ENCODE measurements at places on chromosomes 4 and X.
A peak's percentile ranks its signal among the peaks of the same experiment; 100 is the strongest.

- DNase-seq: no peak
Observed at GRCh38 chrX:30615229-30615628, 37.7 kb upstream of the TASL start.

- peak; percentile 97 for DNase-seq
Observed at GRCh38 chr4:140861359-140862176, 105.4 kb upstream of the TBC1D9 start.

DNA sequence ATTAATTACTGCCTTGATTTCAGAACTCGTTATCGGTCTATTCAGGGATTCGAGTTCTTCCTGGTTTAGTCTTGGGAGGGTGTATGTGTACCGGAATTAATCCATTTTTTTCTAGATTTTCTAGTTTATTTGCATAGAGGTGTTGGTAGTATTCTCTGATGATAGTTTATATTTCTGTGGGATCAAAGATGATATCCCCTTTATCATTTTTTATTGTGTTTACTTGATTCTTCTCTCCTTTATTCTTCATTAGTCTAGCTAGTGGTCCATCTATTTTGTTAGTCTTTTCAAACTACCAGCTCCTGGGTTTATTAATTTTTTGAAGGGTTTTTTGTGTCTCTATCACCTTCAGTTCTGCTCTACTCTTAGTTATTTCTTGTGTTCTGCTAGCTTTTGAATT lies 32.1 kb downstream of the CDX4 start:
- peak; percentile 3 for DNase-seq

DNA sequence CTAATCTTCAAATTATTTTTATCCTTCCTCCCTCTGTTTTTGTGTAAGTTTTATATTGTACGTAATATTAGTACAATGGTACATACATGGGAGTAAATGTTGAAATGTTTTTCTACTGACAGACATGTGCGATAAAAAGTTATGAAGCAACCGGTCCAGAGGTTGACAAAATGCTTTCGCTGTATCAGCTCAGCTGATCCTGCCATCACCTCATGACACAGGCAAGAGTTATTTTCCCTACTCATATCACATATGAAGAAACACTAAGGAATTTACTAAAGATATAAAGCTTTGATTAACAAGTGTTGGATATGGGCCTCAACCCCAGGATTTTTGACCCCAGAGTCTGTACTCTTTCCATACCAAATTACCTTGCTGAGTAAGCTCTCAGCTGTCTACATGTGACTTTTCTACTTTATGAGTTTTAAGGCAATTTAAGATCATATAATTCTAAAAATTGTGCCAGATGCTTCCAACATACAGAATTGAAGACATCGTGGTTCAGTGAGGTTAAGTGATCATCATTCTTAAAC lies 50.0 kb downstream of the CLCN5 start:
- no peak for DNase-seq

DNA sequence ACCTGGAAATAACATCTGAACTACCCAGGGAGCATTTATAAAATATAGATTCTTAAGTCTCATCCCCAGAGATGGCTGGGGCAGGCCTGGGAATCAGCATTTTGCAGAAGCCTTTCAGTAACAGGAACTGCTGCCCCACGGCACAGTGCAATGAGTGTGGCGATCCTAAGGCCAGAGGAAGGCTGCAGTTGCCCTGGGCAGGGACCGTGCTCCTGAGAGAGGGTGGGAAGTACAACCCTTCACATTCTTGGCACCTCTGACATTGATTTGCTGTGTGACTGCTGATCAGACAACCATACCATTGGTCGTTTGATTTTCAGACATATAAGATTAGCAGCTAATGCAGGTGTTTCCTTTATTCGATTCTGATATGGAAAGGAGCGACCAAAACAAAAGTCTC lies 233.6 kb downstream of the STIM2 start:
- no peak for DNase-seq

GRCh38 chr4:89357340-89357739 lies 49.7 kb upstream of the GPRIN3 start:
- no peak for DNase-seq

GRCh38 chr4:116118221-116118620 lies 967.2 kb downstream of the TRAM1L1 start:
- DNase-seq: no peak

- DNase-seq: no peak
Observed at GRCh38 chrX:18973527-18974192, 10.3 kb downstream of the PHKA2 start.

DNA sequence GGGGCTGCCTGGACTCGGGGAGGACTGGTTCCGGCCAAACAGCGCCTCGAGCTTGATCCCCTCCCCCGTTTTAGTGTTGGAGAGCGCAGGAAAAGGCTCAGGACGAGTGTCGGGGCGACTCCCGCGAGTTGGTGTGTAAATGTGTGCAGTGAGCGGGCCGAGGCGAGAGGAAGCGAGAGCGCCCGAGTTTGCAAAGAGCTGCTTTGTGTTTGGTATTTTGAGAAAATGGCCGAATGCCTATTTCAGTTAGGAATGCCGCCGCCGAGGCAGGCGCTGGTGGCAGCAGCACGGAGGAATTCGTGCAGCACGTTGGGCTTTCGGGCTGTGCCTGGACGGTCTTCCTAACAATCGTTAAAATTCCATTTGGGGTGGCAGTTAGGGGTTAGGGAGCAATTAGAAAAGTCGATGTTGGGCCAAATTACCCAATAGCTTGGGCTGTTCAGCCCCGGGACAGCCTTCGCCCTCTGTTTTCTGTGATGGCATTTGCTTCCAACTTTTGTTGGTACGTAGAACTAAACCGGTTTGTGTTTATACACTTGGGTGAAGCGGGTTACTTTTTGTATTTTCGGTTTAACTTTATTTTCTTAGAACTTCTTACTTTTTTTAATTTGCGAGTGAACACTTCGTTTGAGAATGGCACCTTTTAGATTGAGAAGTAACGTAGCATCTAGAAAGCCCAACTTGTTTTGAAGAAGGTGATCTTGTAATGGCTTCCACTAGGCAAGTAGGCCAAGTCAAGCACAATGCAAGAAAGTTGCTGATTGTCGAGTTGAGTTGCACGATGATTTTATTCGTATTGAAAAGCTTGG lies 1.6 kb downstream of the REST start:
- DNase-seq: peak; percentile 69

DNA sequence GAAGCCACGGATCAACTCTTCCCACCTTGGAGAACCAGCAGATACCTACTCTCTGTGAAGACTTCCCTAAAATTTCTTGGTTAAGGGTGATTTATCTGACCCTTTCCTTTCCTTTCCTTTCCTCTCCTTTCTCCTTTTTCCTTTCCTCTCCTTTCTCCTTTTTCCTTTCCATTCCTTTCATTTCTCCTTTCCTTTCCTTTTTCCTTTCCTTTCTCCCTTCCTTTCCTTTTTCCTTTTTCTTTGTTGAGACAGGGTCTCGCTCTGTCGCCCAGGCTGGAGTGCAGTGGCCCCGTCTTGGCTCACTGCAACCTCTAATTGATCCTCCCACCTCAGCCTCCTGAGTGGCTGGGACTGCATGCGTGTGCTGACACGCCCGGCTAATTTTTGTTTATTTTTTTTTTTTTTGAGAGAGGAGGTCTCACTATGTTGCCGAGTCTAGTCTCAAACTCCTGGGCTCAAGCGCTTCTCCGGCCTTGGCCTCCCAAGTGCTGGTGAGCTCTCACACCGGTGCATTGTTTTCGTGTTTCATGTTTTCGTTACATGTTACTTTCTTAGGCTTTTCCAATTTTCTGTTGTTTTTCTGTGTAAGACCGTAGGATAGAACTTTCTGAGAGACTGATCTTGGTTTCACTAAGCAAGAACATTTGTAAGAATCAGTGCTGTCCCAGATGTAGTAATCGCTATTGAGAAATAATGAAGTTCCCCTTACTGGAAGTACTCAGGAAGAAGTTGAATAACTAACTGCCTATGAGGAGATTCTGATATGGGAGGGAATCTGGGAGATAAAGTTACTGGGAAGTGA lies 2.0 kb downstream of the TMEM165 start:
- DNase-seq: peak; percentile 70

DNA sequence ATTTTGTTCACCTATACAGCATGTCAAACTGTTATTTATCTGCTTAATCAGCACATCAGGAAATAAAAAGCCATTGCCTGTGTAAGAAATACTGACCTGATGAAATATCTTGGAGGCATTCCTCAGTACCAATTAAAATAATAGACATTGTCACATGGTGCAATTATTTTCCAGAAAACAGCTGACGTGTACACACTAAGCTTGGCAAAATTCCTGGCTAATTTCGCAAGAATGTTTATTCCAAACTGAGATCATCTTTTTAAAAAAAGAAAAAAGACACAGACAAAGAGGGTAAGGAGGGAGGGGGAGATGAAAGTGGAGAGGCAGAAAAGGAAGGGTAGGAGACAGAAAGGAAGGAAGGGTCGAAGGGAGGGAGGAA lies 61.9 kb upstream of the NFKB1 start:
- DNase-seq: peak; percentile 41

GRCh38 chrX:105552395-105552794 lies 269.9 kb upstream of the NRK start:
- DNase-seq: no peak

DNA sequence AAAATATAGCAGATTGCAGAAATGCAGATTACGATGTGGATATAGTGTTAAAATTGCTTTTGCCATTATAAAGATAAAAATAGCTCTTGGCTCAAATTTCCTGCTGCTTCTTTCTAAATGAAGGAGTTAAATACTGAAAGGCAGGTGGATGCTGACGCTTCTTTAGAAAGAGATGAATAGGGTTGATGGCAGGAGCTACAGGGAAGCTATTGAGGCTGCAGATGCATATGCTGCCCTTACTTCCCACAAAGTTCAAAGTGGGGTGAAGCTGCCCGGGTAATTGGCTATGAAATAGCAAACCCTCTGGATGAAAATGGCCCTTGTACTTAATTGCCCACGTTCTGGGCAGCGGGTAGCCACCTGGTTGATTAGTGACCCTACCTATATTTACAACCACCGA lies 379.5 kb downstream of the ZIC3 start:
- no peak for DNase-seq

GRCh38 chrX:82676386-82676785 lies 831.7 kb upstream of the POU3F4 start:
- DNase-seq: no peak

- DNase-seq: no peak
Observed at GRCh38 chr4:15294202-15294601, 133.6 kb upstream of the C1QTNF7 start.

- DNase-seq: no peak
Observed at GRCh38 chrX:12953420-12953819, 21.5 kb upstream of the TMSB4X start.

GRCh38 chr4:5885733-5886132 lies 7.2 kb downstream of the CRMP1 start:
- no peak for DNase-seq

GRCh38 chrX:140297273-140297672 lies 207.6 kb downstream of the SOX3 start:
- no peak for DNase-seq

DNA sequence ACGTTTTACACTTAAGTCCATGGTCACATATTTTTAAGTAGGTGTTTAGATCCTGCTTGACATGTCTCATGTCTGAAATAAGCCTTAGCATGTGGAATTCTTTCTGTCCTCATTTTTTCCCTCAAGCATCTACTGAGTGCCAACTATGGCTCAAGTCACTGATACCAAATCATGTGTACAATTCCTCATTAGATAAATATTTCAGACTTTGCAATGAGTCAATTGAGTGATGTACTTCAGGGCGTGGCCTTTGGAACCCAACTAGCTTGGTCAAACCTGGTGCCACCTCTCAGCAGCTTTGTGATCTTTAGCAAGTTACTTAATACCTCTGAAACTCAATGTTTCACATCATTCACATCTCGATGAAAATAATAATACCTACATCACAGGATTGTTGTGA lies 12.6 kb upstream of the JADE1 start:
- DNase-seq: no peak

DNA sequence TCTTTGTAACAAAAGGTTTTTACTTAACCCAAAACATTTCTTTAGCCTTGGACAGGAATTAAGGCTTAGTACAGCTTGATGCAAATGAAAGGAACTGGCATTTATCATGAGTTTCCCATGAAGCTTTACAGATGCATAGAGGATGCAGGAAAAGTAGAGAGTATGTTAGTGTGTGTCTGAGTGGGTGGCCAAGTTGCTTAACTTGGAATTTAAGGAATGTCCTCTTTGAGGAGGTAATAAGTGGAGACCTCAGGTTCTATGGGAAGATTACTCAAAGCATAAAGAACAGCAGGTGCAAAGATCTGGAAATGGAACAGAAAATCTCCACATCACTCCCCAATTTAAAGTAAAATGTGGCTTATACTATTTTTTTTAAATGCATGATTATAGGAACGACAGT lies 457.9 kb downstream of the KCNIP4 start:
- peak; percentile 9 for DNase-seq

- no peak for DNase-seq
Observed at GRCh38 chr4:158094413-158095134, 78.3 kb downstream of the GASK1B start.

DNA sequence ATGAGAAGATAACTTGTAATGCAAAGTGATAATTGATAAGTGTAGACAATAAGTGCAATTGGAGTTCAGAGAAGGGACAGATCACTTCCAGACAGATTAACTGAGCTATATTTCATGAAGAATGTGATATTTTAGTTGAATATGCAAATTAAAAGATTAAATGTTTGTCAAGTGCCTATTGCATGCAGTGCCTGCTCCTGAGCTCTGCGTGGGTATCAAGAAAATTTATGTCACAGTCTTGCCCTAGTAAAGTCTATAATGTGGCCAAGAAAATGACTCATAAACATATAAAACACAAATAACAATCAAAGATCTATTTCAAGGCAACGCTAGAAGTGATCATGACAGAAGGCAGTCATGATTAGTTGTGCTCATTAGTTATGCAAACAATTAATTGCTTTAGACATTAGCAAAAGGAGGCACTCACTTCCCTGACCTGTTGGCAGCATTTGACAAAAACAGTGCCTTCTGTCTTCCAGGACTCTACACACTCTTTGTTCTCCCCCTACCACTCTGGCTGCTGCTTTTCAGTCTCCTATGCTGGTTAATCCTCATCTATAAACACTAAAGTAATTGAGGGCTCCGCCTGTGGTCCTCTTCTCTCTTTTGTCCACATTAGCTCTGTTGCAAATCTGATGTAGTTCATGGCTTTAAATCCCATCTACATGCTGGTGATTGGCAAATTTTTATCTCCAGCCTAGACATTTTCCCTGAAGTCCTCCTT lies 47.7 kb downstream of the ARHGEF38 start:
- no peak for DNase-seq

DNA sequence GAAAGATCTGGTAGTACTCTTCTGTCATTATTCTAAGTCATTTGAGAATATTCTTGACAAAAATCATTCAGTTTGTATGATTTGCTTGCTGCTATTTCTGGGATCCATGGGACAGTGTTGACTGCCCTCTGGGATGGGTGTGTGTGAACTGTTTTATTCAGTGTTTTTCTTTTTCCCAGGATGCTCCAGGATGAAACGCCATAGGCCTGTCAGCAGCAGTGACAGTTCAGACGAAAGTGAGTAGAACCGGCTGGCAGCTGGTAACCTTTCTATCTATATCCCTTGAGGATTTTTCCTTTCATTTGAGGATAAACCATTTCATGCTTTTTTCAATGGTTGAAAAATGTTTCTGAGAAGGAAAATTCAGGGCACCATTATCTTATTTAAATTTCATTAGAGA lies 72.5 kb downstream of the JADE3 start:
- DNase-seq: no peak

GRCh38 chr4:113811359-113811758 lies 49.8 kb upstream of the CAMK2D start:
- DNase-seq: no peak
